ENCODE measurements at places on chromosomes 6 and 20.
A peak's percentile ranks its signal among the peaks of the same experiment; 100 is the strongest.

GRCh38 chr6:43120101-43120763, 44.1 kb downstream of the PTK7 start:
- no peak for DNase-seq

DNA sequence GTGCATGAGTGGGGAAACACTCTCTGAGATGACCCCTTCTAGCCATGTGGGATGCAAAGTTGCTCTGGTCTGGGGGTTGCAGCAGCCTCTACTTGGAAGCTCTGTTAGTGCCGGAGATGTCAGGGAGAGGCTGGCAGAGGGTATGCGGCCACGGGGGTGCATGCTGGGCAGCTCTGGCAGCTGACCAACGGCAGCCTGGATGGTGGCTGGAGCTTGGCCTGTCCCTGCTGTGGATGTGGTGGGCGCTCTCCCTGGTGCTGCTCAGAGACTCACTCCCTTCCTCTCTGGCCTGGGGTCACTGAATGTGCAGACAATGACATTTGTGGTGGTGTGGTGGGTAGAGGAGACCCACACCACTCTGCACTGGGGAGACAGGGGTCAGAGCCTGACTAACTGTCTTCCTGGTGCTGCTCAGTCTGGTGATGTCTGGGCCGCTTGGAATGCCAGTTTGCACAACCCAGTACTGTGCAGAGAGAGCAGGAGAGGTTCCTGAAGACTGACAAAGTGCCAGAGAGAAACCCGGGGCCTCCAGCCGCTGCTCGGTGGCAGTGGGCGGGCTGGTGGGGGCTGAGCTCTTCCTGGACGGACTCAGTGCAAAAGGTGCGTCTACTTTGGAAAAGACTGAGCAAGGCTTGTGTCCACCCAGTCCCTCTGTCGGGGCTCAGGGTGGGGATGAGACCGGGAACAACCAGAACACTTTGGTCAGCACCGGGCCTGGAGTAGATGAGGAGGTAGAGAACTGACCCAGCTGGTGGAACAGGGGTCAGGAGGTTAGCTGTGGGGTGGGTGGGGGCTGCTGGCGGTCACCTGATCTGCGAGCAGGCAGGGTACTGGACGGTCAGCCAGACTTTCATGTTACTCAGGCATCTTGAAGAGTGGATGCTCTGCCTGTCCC, 2.7 kb downstream of the MYT1 start:
- DNase-seq = no peak

DNA sequence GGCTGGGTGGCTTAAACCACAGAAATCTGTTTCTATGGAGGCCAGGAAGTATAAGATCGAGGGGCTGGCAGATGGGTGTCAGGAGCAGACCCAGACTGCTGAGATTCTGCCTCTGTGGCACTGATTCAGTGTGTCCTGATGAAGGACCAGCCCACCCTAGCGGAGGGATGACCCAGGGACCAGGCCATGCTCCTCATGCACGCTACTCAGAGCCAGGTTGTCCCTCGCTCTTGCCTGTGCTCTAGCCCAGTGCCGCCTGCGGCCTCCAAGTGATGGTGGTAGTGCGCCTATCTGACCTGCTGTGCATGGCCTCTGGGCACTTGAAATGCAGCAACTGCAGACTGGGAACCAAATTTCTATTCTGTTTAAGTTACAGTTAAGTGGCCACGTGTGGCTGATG, 13.1 kb upstream of the APMAP start:
- DNase-seq = peak; percentile 4

DNA sequence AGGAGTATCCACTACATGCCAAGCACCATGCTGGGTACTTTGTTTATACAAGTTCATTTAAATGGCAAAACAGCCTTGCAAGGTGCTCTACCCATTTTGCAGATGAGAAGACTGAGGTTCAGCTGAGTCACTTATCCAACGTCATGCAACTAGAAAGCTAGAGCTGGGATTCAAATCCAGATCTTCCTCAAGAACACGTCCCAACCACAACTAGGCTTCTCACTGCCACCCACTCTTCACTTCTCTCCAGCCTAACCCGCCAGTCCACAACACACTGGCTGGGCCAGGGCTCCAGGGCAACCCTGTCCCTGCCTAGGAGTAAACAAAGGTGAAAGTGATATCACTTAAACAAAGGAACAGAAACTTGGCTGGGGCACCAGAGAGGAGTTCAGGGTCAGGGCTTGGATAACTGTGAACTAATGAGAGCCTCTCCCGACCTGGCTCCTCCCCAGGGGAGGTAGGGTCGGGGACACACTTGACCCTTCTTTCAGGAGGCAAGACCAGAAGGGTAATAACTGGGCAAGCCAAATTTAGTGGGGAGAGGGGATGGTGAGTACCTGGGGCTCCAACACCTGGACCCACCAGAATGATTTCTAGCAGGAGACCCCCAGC, 7.9 kb downstream of the SDC4 start:
- DNase-seq = no peak

DNA sequence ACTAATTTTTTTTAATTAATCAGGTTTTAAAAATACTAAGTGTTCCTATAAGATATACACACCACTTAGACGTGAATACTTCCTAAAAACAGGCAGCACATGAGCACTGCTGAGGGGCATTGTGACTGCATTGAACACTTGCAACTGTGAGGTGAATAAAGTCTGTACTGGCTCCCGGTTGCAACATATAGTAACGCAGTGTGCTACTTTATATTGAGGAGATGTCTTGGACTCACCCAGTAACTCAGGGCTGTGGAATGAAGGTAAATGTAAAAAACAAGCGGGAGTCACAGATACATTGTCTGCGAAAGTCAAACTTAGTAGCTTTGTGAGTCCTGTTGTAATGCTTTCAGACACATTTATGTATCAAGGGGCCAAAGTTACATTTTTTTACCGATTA, 17.0 kb upstream of the HLA-A start:
- DNase-seq = no peak

- no peak for DNase-seq
Observed at GRCh38 chr6:157428427-157429202, 47.6 kb downstream of the ZDHHC14 start.

DNA sequence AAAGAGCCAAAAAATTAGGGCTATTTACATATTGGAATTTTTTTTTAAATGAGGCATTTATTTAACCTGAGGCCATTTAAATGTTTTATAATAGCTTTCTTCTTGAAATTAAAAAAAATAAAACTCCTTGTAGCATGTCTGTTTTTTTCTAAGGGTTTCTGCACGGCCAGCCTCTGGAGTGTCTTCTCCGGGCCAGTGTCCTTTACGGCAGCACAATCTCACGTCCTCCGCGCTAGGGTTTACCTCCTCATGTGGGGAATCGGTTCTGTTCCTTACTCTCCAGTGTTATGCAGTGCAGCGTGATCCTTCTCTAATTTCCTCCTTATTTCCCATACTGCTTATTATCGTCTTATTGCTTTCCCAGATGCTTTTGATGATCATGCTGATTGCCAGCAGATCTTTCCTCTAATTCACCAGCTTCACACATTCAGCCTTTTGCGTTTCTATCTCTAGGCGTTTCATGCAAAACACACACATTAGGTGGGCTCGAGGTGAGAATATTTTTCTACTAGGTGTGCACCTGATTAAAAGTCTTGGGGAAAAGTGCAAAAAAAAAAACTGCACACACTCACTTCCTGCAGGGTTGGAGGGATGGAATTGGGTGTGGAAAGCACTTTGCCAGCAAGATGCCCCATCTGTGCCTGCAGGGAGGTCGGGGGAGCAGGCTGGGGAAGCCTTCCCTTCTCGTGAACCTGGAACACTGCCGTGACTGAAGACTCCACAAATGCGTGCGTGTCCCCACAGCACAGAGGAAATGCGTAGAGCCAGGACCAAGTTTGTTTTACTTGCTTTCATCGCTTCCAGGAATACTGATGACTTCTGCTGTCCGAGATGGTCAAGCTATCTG, 56.1 kb downstream of the PSMG4 start:
- DNase-seq = no peak

- DNase-seq = no peak
Observed at GRCh38 chr20:34915131-34915530, 38.7 kb downstream of the ACSS2 start.

- no peak for DNase-seq
Observed at GRCh38 chr6:170100046-170100445, 190.8 kb downstream of the DLL1 start.

- no peak for DNase-seq
Observed at GRCh38 chr6:71248878-71249544, 39.6 kb upstream of the OGFRL1 start.

- DNase-seq = no peak
Observed at GRCh38 chr6:40359808-40360207, 227.4 kb downstream of the LRFN2 start.

DNA sequence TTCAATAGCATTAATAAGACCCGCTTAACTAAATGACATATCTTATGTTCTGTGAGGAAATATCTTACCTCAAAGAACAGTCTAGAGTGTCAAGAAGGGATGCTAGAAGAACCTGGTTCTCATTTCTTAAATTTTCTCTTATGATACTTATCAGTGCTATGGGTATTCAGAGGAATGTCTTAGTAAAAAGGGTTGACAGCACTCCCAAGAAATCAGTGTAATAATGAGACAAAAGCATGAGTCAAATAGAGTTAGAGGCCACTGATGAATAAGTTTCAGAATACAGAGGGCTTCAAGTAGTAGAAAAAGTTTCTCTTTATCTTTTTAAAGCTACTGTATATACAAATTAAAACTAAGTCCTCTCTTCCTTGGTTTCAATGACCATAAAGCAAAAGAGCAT, 242.8 kb downstream of the GJA1 start:
- no peak for DNase-seq

DNA sequence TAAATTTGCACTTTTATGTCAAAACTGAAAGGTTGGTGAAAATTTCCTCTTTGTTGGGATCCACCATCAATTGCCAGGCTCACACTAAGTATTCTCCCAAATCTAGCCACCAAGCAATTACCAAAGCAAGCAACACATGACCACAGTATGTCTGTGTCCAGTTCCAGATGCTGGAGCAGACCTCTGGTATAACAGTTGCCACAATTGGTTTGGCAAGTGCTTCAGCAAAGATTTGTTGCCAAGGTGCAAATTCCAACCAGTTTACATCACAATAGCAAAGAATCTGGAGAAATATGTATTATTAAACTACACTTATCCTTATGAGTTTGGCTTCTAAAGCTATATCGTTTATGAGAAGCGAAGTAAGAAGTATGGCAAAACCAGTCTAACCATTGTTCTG, 6.4 kb downstream of the GTF2H5 start:
- DNase-seq = peak; percentile 89

GRCh38 chr20:60986506-60987156, 265.4 kb upstream of the CDH4 start:
- DNase-seq = no peak

GRCh38 chr6:109455437-109456110, at the start of gene MICAL1:
Gene MICAL1 (minus strand): TSS chr6:109455772. CDS start chr6:109454196, 1,576 bp downstream.
- peak; percentile 60 for DNase-seq

DNA sequence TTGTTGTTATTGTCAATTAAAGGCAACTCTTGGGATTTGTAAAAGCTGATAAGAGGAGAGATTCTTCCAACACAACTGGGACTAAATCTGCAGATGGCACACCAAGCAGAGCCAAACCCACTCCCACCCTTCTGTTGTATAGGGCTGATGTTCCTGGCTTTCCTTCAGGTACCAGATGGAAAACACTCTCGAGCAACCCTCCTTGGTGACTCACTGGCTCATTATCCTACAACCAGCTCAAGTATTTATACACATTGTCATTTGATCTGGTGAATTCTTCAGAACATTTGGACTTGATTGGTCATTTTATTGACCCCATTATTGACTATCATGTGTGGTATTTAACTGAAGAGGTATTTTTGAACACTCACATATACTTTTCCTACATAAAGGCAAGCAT, 190.3 kb upstream of the PCSK2 start:
- no peak for DNase-seq

- DNase-seq = no peak
Observed at GRCh38 chr20:13034115-13034514, 25.3 kb downstream of the SPTLC3 start.

- DNase-seq = peak; percentile 77
Observed at GRCh38 chr6:53986165-53986720, 125.0 kb upstream of the MLIP start.

- no peak for DNase-seq
Observed at GRCh38 chr20:60142587-60142986, 184.4 kb downstream of the CDH26 start.

DNA sequence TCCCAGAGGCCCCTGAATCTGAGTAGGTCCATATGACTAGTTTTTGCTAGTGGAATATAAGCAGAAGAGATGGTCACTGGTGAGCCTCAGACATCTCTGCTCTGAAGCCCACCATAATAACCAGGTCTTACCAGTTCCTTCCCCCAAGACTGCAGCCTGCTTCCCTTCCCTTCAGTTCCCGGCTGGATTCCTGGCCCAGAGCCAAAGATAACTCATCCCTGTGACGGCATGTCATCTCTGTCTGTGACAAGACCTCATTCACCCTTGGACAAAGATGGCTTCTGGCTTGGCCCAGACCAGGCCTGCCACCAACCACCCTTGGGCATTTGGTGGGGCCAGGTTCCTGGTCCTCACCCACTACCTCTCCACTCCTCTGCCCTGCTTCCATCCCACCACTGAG, 145.5 kb upstream of the TOP1 start:
- no peak for DNase-seq

- no peak for DNase-seq
Observed at GRCh38 chr6:17032590-17032987, 69.3 kb upstream of the STMND1 start.

- peak; percentile 28 for DNase-seq
Observed at GRCh38 chr6:10276106-10276505, 138.8 kb downstream of the TFAP2A start.

- no peak for DNase-seq
Observed at GRCh38 chr6:33192105-33192646, at the start of gene COL11A2. Gene COL11A2 (minus strand): TSS chr6:33192467. CDS start chr6:33192240, 227 bp downstream.
